ENCODE measurements at places on chromosomes 6 and 20.

DNA sequence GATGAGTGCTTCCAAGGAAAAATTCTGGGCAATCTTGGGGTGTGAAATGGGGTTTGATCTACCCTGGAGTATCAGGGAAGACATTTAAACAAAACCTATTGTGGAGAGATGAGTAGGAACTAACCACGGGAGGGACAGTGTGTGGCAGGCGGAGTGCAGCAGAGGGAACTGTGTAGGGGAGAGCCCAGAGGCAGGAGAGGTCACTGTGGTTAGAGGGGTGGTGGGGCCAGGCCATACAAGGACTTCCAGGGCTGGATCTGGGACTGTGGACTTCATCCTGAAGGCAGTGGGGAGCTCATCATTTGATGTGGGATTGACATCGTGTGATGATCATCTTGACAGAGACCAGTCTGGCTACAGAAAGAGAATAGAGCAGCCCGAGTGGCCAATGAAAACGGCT lies 89.0 kb downstream of the TOX2 start:
- no peak for DNase-seq

GRCh38 chr20:57346477-57346876 lies 4.6 kb upstream of the RAE1 start:
- peak; percentile 39 for DNase-seq

DNA sequence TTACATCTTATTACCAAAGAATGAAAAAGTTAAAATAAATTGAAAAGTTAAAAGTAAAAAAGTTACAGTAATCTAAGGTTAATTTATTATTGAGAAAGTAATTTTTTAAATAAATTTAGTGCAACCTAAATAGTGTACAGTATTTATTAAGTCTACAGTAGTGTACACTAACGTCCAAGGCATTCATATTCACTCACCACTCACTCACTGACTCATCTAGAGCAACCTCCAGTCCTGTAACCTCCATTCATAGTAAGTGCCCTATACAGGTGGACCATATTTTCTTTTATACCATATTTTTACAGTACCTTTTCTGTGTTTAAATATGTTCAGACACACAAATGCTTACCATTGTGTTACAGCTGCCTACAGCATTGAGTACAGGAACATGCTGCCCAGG lies 624.7 kb upstream of the NOX3 start:
- no peak for DNase-seq

DNA sequence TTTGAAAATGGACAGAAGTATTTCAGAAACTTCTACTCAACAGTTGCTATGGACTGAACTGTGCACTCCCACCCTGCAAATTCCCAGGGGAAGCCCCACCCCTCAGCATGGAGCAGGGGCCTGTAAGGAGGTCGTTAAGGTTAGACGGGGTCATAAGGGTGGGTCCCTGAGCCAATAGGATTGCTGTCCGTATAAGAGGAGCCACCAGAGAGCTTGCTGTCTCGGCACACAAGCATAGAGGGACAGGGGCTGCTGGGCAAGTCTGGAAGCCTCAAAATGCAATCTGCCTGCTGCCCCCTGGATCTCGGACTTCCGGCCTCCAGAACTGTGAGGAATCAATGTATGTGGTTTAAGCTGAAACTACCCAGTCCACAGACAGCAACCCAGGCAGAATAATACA lies 37.4 kb upstream of the AFDN start:
- DNase-seq, result no peak

DNA sequence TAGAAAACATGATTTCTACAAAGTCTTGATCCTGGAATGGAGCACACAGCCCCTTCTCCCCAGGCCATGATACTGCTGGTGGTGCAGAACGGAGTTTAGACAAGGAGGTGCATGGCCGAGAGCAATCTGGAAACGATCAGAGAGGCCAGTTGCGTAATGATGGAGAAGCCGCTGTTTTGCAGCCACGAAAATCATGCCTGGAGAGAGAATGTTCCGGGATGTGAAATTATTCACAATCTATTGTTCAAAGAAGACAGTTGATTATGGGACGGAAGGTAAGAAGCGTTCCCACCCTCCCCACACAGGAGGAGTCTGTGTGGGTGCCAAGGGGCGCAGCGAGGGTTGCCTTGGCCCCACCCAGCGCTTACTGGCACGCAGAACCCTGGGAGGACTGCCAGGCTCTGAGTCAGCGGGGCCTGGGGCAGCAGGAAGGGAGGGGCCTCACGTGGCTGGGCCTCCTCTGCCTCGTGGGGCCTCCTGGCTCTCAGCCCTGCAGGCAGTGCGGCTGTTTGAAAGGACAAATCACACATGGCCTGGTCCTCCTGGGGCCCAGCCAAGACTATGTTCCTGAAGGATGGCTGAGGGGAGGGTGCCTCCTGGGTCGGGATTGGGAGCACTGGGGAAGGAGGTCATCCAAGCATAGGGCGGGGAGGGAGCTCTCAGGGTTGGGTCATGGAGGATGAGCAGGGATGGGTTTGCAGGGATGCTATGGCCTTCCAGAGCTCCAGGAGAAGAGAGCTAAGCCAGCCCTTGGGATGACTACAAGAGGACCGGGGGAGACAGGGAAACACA lies 8.7 kb upstream of the AP5S1 start:
- DNase-seq, result peak; percentile 99

GRCh38 chr6:37106051-37106363 lies 63.9 kb upstream of the PIM1 start:
- no peak for DNase-seq

DNA sequence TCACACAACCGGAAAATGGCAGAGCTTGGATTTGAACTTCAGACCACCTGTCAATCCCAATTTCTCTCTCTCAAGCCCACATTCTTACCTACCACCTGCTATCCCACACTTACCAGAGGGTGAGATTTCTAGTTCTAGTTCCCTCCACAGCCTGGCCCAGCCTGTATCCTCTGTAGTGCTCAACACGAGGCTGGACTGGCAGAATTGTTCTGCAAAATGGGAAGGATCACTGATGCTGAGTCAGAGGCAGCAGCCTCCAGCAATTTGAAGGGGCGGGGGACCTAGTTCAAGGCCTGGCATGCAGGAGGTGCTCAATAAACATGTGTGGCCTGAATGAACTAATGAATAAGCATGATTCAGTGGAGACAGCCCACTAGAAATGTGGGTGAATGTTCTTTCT lies 53.6 kb upstream of the TTPAL start:
- no peak for DNase-seq

DNA sequence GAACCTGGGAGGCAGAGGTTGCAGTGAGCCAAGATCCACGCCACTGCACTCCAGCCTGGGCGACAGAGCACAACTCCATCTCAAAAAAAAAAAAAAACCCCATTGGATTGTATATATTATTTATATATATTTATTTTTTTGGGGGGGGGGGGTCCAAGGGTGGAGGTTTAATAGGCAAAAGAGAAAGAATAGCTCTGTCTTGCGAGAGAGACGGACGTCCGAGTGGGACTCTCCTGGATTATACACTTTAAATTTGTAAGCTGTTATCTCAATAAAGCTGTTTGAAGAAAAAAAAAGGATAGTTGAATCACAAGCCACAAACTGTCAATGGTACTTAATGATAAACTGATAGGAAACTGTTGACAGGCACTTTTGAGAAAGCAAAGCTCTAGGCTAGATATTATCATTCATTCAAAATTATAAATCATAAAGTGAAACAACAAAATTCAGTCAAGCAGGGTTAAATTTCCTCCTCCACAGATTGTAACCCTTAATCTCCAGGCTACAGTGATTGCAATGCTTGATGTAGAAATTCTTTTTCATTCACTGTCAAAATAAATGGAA lies 20.3 kb downstream of the EIF2S2 start:
- no peak for DNase-seq

DNA sequence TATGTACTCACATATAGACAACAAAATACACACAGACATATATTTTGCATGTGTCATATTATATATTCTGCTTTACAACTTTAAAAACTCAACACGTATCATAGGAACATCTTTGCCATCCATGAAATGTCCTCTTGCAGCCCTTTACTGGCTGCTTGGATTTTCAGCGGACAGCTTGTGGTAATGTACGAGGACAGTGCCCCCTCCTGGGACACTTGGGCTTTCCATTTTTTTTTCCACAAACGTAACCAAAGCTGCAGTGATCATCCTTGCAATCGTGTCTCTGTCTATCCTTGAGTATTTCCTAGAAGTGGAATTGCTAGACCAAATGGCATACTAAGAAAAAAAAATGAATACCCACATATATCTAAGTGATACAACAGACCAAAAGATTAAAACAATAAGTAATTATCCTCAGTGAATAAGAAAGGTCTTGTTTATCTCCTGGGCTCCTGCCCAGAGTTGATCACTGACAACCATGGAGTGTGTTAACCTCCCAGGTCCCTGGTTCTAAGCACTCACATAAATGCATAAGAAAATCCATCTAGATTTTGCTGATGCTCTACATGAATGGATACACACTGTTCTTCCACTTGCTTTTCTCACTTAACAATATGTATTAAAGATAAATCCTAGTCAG lies 18.1 kb downstream of the BPI start:
- peak; percentile 57 for DNase-seq

- no peak for DNase-seq
Measured at GRCh38 chr6:29005183-29005885, at the start of gene ZNF311. TSS of gene ZNF311 (minus strand) at chr6:29005315. CDS start at chr6:29003954, 1,361 bp downstream.

DNA sequence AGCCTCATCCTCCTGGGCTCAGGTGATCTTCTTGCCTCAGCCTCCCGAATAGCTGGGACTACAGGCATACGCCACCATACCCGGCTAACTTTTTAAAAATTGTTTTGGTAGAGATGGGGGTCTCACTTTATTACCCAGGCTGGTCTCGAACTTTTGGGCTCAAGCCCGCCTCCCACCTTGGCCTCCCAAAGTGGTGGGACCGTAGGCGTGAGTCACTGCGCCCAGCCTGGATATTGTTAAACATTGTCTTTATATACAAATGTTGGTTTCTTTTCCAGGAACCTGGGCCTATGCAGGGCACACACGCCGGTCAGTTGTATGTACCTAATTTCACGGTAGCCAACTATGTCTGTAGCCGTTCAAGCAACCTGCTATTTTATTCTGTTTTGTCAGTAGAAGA lies 60.1 kb downstream of the SYNJ2 start:
- DNase-seq, result no peak

- DNase-seq, result peak; percentile 82
Measured at GRCh38 chr6:41936073-41936837, 5.4 kb downstream of the CCND3 start.

- DNase-seq, result no peak
Measured at GRCh38 chr6:156957931-156958547, 180.9 kb downstream of the ARID1B start.

- DNase-seq, result no peak
Measured at GRCh38 chr20:9204979-9205378, 136.1 kb downstream of the PLCB4 start.

- no peak for DNase-seq
Measured at GRCh38 chr6:105898286-105898685, 187.8 kb upstream of the PRDM1 start.

DNA sequence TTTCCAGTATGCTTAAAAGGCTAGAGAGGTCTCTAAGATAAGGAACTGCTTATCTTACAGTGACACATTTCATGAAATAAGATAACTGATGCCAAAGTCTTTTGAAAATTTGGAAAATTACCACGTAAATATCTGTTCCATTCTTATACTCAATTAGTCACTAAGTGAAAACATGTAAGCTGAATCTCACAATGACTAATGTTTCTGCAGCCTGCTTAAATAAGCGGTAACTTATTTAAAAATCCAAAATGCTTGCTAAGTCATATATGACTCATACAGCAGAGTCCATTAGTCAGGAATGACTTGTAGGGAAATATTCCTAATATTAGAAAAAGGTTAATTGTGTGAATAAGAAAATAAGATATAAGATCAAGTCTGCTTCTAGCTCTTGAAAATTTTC lies 27.8 kb upstream of the LGSN start:
- DNase-seq, result peak; percentile 70

- no peak for DNase-seq
Measured at GRCh38 chr6:115495184-115495583, 565.5 kb downstream of the FRK start.

- DNase-seq, result no peak
Measured at GRCh38 chr6:84641076-84641475, 123.3 kb downstream of the TBX18 start.

GRCh38 chr20:58459058-58459750 lies 56.0 kb downstream of the APCDD1L start:
- DNase-seq, result no peak

DNA sequence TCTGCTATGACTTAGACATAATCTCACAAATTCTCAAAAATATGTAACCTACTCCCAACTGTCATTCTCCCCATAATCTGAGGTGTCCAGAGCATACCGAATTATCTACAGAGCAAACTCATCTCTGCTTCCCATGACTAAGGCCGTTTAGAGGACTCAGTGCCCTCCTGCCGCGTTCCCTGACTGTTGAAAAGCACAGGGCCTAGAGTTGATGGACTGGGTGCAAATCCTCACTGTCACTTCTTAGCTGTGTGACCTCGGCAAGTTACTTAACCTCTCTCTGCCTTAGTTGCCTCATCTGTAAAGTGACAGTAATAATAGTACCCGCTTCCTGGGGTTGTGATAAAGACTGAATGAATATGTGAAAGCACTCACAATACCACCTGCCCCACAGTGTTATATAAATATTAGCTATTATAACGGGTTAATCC lies 4.7 kb upstream of the TUBB2A start:
- DNase-seq, result no peak

DNA sequence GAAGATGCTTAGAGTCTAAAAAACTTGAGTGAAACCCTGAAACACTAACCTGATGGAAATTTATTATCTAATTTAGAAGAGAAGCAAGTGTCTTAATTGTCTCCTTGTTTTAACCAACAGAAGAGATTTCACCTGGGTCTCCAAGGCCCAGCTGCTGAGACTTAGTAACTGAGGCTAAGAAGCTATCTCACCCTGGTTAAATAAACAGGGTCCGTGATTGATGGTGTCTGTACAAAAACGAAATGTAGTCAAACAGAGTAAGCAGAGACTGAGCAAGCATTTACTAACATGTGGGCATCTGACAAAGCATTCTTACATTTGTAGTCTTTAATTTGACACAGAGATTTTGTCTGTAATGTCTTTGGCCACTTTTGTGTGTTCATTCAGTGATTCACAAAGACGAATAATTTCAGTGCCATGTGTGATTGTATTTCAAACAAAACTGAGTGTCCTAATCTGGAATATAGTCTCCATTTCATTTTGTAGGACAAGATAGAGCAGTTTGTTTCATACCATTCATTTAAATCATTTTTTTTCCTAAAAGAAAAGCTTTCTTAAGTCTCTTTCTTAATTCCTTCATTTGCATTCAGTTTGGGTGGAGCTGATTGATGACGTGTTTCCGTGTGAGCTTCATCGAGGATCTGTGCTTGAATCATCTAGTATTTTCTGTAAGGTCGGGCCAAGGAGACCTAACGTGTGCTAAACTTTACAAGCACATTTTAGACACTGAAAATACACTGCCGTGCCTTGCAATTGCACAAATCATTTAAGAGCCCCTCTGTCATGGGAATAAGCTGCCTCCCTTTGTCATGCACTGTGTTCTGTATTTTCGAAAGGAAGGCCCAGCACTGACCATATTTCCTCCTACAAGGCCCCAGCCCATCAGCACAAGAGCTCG lies 170.6 kb upstream of the QKI start:
- no peak for DNase-seq

DNA sequence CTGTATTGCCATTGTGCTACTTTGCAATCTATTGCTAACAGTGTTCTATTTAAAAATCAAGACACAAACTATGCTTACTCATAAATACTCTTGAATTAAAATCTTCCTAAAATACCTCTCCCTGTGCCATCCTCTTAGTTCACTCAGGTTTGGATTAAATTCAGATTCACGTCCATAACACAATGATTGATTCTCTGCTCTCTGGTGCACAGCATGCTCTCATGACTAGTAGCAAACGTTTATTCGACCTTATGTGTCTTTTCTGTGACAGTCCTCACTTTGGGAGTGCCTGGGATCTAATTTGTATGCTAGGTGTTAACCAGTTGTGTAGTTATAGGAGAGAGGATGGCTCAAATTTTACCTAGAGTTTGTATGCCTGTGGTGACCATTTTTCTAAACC lies 270.4 kb upstream of the FKBP1C start:
- DNase-seq, result no peak

- DNase-seq, result no peak
Measured at GRCh38 chr6:68632734-68633133, 2.3 kb upstream of the ADGRB3 start.

All from fibroblast of the conjunctiva (primary cell).